ENCODE measurements at places on chromosomes 11 and 22.

GRCh38 chr11:93614173-93614722, 47.2 kb upstream of the CEP295 start:
- no peak for DNase-seq

DNA sequence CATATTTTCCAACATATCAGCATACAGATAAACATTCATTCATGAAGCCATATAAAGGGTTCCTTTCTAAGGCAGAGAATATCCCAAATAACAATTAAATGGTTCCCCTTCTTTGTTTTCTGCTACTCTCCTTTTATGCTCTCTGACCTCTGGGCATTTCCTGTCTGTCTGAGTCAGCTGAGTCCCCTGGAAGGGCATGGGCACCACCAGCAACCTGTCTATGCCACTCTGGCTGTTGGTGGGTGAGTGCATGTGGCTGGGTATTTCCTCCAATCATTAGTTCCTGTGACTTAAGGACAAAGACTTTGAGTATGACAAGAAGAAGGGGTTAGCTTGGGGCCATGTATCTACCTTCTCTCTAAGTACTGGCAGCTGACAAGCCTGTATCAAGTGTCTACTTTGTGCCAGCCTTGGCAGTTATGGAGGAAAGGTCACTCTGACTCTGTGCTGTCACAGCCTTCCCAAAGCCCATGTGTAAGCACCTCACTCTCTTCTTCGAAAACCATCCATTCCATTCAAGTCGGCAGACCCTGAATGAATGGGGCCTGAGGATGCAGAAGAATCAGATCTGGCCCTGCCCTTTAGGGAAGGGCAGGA, 86.3 kb upstream of the PHOX2A start:
- no peak for DNase-seq

- DNase-seq, result no peak
Observed at GRCh38 chr11:33027233-33027632, 11.6 kb downstream of the DEPDC7 start.

DNA sequence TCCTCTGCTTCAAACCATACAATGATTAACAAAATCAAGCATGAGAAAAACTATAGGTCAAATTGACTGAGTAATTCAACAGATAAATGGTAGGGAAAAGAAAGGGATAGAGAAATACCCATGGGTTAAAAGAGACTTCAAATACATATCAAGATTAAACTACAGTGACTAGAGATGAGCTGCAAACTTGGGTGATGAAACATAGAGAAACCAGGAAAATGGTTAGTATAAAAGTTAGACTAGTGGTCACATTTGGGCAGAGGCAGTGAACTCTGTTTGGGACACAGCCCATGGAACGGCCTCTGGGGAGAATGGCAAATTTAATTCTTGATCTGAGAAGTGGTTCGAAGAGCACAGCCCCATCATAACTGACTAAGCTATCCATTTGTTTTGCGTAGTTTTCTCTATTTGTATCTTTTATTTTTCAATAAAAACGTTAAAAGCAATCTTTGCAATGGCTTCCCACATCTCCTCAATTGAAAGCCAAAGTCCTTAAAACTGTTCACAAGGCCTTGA, 99.4 kb downstream of the APIP start:
- DNase-seq, result no peak

DNA sequence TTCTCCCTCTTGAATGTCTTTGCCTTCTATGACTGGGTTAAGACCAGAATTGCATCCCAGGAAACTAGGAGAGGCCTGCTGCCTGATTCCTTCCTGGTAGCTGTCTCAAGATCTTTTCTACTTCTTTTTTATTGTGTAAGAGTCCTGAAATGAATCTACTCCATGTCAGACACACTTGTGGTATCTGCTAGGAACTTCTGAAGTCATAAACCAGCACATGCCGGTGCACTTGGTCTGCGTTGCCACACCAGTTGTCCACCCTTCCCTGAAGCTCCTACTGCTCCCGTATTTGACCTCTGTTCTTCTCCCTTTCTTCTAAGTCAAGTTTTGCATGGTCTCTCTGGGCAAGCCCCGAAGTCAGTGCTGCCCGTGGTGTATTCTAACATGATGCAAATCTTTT, 644.2 kb downstream of the ETS1 start:
- no peak for DNase-seq

GRCh38 chr11:33545931-33546330, 154.7 kb downstream of the C11orf91 start:
- DNase-seq, result no peak

DNA sequence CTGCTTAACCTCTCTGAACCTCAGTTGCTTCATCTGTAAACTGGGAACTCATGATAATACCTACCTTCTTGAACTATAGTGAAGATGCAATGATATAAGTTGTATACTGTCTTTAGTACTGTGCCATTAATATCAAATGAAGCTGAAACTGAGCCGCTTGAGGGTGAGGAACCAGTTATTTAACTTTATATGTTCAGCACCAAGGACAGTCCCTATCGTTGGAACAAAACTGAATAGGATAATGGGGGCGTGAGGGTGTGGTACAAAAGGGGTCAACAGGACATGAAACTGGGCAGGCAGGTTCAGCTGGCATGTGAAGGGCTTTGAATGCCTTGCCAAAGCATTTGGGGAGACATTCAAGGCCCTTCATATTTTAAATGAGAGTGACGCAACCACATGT, 112.6 kb downstream of the C11orf91 start:
- DNase-seq, result no peak

DNA sequence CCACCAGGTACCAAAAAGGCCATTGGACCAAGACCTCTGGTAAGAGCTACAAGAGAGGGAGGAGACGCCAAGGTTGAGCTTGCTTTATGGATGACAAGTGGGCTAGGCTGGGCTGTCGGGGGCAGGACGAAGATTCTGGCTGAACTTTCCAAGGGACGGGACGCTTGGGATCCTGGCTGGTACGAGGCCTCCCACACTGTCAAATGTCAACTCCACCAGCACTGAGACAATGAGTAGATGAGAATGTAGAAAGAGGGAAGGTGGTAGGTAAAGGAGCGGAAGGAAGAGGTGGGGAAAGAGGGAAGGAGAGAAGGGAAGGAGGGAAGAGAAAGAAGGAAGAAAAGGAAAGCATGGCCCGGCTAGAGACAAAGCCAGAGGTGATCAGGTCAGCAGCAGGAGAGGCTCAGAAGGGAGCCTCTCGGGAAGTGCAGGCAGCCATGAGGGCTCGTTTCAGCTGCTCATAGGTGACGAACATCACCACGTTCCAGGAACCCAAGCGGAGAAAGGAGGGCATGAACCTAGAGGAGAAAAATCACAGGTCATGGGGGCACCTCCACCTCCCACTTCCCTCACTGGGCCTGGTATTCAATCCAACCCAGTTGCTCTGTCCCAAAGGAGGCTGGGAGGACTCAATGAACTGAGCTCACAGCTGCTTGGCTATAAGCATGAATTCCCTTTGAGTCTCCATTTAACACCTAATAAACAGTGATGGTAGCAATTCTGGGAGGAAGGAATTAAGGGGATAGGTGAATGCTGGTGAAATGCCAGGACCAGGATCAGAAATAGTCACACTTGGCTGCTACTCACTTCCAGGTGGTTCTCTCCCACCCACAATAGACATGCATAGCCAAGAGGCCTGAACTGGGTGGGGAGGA, 7.8 kb downstream of the UCP2 start:
- no peak for DNase-seq

GRCh38 chr22:39166547-39166946, 14.1 kb upstream of the CBX7 start:
- DNase-seq, result no peak

- no peak for DNase-seq
Observed at GRCh38 chr22:47050401-47051051, 288.1 kb downstream of the TBC1D22A start.

DNA sequence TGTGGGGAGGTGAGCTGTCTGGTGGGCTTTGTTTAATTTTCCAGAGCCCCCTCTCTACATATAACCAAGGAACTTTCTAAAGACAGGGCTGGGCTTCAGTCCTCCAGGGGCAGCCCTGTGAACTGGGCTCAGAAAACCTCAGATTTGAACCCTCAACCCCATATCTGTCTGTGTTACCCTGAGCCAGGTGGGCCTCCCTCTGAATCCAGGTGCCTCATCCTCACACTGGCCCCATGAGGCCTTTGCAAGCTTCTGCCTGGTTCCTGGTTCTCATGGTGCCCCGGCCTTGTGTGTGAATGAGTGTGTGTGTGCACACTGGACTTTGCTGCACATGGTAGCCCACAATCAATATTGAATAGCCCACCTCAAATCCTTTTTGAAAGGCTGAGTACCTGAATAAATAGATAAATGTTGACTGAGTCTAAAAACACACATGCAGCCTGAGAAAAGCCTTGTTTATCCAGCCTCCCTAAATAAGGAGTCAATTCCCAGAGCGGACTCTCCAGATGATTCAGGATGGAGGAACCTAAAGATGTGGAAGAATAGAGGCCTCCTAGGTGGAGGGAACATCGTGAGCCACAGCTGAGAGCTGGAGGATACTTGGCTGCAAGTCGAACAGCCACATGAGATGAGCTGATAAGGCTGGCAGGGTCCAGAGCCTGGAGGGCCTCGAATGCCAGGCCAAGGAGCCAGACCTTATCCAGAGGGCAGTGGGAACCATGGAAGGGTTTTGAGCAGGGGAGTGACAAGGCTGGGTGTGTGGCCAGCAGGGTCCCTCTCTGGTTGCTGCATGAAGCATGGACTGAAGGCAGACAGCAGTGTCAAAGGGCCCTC, 28.1 kb upstream of the P2RY2 start:
- DNase-seq, result no peak

DNA sequence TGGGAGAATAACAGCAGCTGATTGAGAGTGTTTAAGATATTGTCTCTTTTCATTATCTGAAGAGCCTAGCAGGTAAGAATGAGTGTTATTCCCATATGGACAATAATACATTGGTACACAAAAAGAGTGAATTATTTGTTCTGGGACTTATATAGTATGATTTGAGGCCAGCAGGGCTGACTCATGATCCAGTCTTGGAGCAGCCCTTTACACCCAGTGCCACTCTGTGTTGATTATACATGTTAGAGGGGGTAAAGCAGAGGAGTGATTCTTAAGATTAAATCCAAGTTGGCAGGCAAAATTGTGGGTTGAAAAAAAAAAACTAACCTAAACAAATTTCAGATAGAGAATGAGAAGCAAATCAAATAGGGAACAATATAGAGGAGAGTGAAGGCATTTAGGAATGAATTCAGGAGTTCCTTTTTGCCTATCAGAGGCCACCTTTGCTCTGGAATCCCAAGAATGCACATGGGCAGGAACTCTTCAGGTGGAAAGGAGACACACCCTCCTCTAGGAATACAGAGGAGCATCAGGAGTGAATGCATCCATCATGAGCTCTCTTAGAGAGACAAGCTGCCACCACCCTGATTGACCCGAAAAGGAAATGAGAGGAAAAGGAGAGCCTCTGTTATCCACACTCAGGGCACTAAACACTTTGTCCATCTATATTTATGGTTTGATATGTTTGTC, 19.2 kb upstream of the MRGPRX1 start:
- DNase-seq, result no peak
